Left ventricle myocardium inferior (tissue), 1 donor: ENCODE measurements at places on chromosomes 4 and X. TPM values are rescaled to one million over a fixed set of nuclear protein-coding genes. Genes with fewer than 3 reads are reported as not detected.

IRAK1 gene
- 40.6 TPM for total RNA-seq

CCNA2 gene
- total RNA-seq, result 0.52 TPM

CDX4 gene
- total RNA-seq, result not detected

UCP1 gene
- not detected for total RNA-seq

SLC10A6 gene
- total RNA-seq, result 0.69 TPM

FAM149A gene
- total RNA-seq, result 12.2 TPM

SYN1 gene
- total RNA-seq, result 13.9 TPM

PPP2R2C gene
- total RNA-seq, result 9.7 TPM

GPRASP1 gene
- total RNA-seq, result 4.7 TPM

RAB9B gene
- total RNA-seq, result 29.3 TPM

GIMD1 gene
- not detected for total RNA-seq
